Fibroblast of the conjunctiva (primary cell): ENCODE measurements at places on chromosomes 4 and X.

DNA sequence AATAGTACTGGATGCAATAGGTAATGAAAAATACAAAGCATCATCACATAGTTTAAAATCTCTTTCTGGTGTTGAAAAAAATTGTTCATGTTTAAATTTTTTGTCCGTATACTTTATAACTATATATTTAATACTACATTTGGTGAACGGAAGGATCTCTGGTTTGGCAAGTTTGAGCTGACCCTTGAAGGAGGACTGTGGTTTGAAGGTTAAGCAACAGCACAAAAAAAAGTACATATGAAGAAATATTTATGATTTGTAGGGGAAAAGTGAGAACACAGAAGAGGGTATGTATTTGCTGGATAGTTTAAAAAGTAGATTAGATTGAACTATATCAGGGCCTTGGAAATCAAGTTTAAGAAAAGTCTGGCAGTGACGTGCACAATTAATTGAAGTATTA is 13.3 kb downstream of the SRP72 start:
- DNase-seq = no peak

- no peak for DNase-seq
These were observed 175.2 kb upstream of the TET2 start for GRCh38 chr4:104971462-104971861.

DNA sequence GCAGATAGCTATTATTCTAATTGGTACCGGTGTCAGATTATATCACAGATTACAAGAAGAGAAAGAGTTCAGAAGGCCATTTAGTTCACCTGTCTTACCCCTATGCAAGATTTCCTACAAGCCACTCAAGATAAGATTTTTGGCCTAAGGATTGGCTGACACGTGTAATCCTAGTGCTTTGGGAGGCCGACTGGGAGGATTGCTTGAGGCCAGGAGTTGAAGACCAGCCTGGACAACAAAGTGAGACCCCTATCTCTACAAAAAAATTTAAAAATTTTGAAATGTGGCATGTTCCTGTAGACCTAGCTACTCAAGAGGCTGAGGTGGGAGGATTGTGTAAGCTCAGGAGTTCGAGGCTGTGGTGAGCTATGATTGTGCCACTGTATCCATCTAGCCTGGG is 77.1 kb upstream of the HPRT1 start:
- DNase-seq = no peak

- DNase-seq = no peak
These were observed 897.3 kb upstream of the TENM3 start for GRCh38 chr4:181345931-181346330.

DNA sequence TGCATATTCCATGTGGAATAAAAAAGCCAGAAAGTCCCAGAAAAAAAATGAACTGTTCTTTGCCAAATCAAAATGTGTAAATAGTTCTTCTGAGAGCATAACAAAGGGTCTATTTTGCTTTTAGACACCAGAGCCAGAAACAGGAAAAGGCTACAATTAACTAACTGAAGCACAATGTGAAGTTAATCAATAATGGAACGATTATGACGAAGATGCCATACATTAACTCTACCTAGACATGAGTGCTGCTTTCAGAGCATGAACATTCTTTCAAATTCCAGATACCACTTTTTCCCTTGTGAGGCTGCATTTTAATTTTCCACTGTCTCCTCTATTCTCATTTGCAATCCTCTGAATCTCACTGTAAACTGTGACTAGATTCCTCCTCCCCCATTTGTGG is 48.7 kb upstream of the PHOX2B start:
- DNase-seq = no peak

- no peak for DNase-seq
These were observed 45.0 kb upstream of the USP46 start for GRCh38 chr4:52704133-52704532.

GRCh38 chr4:102328045-102328444 is 17.2 kb downstream of the SLC39A8 start:
- DNase-seq = no peak

GRCh38 chrX:72573158-72573511 is 492 bp upstream of the HDAC8 start:
- DNase-seq = no peak

DNA sequence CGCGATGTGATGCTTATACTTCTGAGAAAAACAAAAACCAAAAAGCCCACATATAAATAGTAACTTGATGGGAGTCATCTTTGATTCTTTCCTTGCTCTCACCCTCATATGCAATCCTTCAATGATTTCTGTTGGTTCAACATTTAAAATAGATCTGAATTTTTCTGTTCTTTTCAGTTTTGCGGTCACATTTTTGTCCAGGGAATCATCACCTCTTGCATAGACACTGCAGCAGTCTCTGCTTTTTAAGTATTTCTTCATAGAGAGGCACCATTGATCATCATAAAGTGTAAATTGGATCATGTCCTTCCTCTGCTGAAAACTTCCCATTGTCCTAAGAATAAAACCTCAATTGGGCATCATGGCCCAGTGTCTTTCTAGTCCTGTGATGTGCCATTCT is 81.1 kb upstream of the SLC4A4 start:
- no peak for DNase-seq

GRCh38 chr4:138572007-138572406 is 329.9 kb upstream of the SLC7A11 start:
- DNase-seq = no peak

DNA sequence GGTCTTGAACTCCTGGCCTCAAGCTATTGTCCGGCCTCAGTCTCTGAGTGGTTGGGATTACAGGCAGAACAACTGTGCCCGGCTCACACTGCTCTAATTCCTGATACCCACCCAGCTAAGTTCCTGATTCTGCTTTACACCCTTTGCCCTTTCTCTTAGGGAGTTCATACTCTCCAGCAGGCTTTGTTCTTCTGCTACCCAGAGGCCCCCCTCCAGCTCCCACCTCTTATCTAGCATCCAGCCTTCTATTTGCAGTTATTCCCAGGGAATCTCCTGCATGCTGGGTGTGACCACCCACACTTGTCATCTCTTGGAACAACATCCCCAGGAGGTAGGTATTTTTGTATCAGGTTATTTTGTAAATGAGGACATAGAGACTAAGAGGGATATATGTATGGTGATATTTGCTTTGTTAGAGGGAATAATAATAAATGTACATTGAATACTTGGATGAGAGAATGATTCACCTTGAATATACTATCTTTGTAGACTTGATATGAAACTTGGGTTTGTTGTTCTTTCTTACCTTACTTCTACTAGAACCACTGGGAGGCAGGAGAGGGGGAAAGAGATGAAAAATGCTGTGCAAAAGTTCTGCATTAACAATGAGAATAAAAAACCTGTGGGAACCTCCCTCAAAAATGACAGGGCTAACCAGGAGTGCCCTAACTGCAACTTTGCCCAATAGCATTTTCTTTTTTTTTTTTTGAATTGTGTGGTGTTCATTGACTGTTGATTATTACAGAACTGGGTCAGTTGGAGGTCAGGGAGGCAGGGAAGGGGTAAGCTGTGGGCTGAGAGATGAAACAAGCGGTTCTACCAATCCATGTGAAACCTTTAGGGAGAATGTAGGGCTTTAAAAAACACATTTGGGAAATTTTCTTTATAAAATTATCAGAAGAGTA is 157.4 kb downstream of the SPRY1 start:
- no peak for DNase-seq

GRCh38 chr4:7206911-7207567 is 14.7 kb downstream of the SORCS2 start:
- peak; percentile 61 for DNase-seq

DNA sequence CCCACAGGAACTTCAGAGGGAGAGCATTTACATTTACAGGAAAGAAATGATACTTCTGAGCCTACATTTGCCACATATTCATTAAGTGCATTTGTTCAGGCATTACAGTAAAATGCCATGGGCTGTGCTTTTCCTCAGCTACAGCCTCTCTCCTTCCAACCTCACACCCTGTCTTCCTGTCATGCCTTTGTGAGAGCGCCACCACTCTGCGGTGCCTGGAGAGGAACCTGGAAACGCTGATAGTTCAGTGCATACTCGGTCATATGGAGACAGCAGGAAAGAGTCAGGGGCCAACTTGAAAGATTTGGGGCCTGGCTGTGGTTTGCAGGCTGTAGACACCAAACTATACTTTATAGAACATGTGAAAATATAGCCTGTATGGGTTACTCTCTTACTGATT is 40.5 kb downstream of the NFKB1 start:
- no peak for DNase-seq

DNA sequence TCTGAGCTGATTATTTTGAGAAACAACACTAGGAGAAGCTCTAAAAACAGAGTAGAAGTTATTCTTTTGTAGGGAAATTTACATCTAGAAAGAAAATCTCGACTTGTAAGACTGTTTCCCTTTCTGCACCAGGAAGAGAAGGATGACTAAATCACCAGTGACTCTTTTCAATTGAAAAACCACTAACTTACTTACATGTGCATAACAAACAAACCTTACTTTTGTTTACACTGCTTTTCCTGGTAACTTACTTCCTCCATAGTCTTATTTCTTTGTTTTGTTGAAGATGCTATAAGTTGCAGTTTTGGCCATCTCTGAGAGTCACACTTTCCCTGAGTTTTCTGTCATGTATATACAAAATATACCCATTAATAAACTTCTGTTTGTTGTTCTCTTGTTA is 293.6 kb upstream of the FAT4 start:
- no peak for DNase-seq

GRCh38 chr4:794900-795725 is 30.8 kb downstream of the CPLX1 start:
- DNase-seq = no peak

- no peak for DNase-seq
These were observed 647.0 kb upstream of the PCDH10 start for GRCh38 chr4:132502096-132502552.

- peak; percentile 87 for DNase-seq
These were observed 61.9 kb upstream of the NFKB1 start for GRCh38 chr4:102439236-102439614.

DNA sequence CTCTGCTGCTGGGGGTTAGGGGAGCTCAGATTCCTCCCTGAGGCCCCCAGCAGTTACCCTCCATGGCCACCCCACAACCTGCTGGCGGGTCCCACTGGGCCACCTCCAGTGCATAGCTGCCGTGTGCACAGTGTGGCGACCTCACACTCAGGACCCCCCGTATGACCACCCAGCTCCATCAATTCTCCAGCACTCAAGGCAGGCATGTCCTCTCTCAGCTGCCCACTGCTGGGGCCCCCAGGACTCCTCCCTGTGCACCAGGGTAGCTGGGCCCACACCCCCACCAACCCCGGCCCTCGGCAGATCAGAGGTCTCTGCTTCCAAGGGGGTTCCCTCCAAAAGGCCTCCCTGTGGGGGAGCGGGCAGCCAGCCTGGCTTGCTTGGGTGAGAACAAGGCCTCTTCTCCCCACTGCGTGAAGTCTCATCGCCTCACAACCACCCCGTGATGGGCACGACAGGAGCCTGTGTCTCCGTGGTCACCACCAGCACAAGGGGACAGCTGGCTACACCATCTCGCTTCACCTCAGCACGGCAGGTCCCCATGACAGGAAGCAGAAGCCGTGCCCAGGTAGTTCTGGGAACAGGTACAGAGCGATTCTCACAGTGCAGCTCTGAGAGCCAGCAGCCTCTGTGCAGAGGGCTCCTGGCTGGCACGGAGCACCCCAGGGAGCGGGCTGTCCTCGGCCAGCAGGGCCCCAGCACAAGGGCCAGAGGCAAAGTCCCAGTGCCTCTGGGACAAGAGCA is 4.6 kb upstream of the HAUS3 start:
- no peak for DNase-seq

DNA sequence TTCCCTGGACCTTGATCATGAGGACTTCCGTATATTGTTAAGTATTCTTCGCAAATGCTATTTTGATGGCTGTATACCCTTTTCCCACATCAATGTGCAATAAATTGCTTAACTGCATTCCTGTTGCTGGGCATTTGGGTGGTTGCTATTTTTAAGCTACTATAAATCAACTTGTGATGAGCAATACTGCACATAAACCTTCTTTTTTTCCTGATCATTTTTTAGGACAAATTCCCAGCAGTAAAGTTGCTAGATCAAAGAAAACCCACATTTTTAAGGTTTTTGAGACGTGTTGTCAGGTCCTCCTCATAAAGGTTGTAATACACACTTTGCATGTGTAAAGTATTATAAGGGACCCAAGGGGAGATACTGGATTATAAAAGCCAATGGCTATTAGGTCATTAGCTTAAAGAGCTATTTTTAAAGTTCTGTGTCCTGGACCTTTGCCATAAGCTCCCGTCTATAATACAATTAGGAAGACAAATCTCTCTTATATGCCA is 35.6 kb downstream of the LIMCH1 start:
- no peak for DNase-seq

DNA sequence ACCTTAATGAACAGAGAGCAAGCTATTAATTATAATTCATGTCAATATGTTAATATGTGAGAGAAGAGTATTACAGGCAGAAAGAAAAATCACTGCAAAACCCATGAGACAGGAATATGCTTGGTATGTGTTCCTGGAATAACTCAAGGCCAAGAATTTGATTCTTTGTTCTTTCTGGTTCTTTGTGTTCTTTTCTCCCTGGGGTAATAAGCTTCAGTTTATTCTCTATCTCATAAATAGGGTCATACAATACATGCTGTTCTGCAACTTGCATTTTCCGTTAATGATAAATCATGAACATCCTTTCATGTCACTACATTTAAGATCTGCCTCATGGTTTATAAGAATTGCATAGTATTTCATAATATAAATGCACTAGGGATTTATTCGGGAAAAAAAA is 16.8 kb upstream of the THOC2 start:
- DNase-seq = no peak

DNA sequence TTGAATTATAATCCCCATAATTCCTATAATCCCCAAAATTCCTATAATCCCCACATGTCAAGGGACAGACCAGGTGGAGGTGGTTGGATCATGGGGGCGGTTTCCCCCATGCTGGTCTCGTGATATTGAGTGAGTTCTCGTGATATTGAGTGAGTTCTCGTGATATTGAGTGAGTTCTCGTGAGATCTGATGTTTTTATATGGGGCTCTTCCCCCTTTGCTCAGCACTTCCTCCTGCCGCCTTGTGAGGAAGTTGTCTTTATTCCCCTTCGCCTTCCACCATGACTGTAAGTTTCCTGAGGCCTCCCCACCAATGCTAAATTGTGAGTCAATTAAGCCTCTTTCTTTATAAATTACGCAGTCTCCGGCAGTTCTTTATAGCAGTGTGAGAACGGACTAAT is 36.6 kb upstream of the GPR78 start:
- no peak for DNase-seq

DNA sequence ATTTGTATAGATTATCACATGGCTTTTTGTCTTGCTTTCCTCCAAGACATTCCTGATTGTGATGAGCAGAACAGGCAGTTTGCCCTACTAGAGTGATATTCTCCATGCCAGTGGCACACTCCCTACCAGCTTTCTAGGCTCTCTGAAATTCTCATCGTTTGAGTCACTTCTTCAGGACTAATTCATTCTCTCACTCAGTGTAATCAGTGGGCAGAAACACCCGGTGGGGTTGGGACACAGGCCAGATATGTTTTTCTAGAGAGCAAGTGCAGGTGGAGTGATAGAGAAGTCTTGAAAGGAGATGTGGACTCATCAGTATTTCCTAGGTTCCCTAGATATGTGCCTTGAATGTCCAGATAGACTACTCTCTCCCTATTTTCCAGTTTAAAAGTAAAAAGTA is 13.1 kb downstream of the RAB33A start:
- no peak for DNase-seq

GRCh38 chr4:52015366-52015765 is 4.8 kb downstream of the LRRC66 start:
- DNase-seq = no peak
